ENCODE measurements at places on chromosomes 11 and 22. TPM values are rescaled to one million over a fixed set of nuclear protein-coding genes. Genes with fewer than 3 reads are reported as not detected.

Gene KRTAP5-2
- not detected for total RNA-seq

Gene TRIM64
- total RNA-seq = not detected

Gene CCDC73
- not detected for total RNA-seq

GRCh38 chr22:48876951-48877350 is 950.7 kb downstream of the BRD1 start:
- no peak for DNase-seq

- DNase-seq = no peak
Measured at GRCh38 chr11:72864702-72865655, 50.8 kb downstream of the ATG16L2 start.

GRCh38 chr22:27260087-27260698 is 541.4 kb downstream of the MN1 start:
- DNase-seq = no peak

DNA sequence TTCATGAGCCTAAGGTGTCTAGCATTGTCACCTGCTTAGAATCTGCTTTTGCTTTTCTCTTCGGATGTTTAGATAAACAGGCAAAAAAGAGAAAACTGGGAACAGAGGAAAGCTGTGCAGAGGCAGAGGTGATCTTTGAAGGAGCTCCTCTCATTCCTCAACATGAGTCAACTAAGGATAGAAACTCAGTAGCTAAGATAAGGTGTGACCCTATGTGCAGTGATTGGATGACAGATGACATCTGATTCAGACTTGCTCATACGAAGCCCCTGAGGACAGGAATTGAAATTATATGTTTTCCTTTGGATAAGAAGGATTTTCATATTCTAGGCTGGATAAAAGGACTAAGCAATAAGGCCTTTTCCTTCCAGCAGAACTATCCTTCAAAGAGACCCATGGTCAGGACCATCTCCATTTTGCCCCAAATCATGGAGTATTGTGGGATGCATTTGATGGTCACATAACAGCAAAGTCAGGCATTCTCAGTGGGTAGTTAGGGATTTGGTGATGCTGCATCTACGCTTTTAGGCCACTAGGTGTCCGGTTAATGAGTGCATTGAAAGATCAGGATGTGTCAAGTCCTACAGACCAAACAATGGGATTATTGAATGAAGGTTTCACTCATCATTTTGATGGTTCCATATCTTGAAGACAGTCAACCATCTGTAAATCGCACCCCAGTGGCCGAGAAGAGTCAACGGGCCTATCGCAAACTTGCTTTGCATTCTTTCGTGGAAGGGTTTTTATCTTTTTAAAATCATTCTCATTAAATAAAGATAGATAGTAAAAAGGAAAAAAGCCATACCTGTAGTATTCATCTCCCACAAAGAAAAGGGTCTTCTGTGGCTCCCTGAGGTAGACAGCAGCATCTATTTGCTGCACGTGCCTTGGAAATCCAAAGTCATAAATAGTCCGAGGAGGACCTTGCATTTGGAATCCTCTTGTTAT is 32.2 kb downstream of the MMP20 start:
- DNase-seq = no peak

- no peak for DNase-seq
Measured at GRCh38 chr11:111494040-111494439, 18.1 kb downstream of the BTG4 start.

DNA sequence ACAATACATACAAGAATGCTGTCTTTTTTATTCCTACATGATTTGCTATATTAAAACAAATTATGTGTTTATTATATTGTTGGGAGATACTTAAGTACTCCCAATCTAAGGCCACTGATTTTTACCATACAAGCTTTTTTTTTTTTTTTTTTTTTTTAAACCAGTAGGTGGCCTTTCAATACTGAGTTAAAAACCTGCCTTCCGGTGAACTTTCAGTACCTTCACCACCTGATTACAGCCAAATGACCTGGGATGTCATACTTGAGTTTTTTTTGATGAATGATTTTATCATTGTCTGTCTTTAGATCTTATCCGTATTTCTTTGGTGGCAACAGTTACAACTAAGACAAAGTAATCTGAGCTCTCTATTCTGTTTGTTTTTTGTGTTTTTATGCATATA is 94.0 kb upstream of the FOLH1 start:
- DNase-seq = no peak
